ENCODE measurements at places on chromosomes 6 and 20.

GRCh38 chr6:7687145-7688111, 38.5 kb upstream of the BMP6 start:
- no peak for DNase-seq

GRCh38 chr6:57275384-57275783, 42.0 kb upstream of the PRIM2 start:
- no peak for DNase-seq

- no peak for DNase-seq
These were observed 78.9 kb upstream of the BEND6 start for GRCh38 chr6:56875961-56876360.

DNA sequence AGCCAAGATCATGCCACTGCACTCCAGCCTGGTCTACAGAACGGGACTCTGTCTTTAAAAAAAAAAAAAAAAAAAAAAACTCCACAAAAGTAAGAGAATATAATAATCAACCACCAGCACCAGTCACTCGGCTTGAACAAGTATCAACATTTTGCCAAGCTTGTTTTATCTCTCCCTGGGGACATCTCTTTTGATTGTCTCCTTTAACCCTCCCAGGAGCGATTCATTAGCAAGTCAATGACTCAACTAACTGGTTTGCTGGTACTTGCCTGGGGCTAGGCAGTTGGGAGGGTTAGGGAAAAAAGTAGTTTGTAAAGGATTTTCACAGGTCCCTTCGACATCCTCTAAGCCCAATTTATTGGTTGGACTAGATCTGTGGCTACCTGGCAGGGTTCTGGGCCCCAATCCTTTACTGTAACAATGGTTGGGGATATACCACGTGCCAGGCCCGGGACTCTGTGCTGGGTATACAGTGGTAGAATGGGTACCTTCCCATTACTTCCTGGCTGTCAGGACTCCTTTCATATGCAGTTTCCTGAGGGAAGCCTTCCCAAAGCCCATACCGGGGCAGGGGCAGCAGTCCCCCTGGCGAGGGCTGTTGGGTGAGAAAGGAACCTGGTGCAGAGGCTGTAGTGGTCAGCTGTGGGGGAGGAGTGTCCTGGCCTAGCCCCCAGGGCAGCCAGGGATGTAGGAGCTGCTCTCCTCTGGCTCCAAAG, 12.2 kb downstream of the TGIF2 start:
- DNase-seq: no peak

- DNase-seq: no peak
These were observed 27.1 kb downstream of the DAAM2 start for GRCh38 chr6:39819228-39819627.

DNA sequence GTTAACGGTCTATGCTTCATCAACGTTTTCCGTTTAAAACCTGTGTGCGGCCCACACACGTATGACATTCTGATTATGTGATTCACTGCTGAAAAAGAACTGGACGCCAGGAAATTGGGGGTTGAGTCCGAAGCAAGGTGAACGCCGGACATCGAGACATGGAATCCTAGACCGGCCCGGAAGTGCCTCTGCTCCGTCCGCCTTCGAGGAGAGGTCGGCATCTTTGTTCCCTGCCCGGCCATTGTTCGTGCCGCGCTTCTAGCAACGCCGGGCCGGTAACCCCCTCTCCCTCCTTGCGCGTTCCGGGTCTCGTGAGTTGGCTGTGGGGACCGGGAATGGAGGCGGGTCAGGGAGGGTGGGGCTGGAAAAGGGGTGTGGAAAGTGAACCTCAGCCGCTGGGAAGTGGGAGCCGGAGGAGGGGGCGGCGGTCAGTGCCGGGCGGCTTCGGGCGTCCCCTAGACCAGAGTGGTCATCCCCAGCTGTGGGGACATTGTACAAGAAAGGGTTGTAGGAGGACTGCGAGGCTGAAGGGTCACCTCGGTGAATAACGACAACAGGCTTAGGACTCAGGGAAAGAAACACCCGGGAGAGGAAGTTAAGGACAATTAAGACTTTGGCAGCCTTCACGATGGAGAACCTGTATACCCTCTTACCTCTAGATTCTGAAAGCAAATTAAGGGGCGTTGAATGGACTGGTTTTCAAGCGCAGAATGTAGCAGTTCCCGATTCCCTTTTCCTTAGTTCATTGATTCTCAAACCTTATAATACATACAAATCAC, at the start of gene ZSCAN9:
TSS of gene ZSCAN9 (plus strand) at position 220 of the 779 bp plus-strand sequence. CDS start 1,810 bp downstream, outside the sequence.
- peak; percentile 62 for DNase-seq

DNA sequence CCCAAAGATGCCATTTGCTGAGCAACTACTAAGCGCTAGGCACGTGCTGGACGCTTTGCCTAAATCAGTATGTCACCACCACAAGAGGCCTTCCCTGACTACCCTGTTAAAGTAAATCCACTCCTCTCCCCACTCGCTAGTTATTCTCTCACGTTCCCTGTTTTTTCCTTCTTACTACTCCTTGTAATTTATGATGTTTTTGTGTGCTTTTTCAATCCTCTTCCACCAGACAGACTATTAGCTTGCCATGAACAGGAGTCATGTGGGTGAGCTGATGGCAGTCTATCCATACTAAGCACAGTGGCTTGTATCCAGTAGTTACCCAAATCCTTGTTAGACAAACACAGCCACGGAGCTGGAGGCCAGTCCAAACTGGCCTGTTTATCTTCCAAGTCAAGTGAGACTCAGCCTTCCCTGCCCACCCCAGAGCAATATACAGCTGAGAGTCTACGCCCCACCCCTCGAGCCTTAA, 41.2 kb downstream of the C6orf132 start:
- DNase-seq: no peak

GRCh38 chr20:53244711-53245110, 272.6 kb downstream of the TSHZ2 start:
- no peak for DNase-seq
